ELF-1 (cell line): ENCODE measurements at places on chromosomes 2 and 18.
A peak's percentile ranks its signal among the peaks of the same experiment; 100 is the strongest.

GRCh38 chr2:144886862-144887261 is 366.9 kb upstream of the ZEB2 start:
- no peak for DNase-seq

DNA sequence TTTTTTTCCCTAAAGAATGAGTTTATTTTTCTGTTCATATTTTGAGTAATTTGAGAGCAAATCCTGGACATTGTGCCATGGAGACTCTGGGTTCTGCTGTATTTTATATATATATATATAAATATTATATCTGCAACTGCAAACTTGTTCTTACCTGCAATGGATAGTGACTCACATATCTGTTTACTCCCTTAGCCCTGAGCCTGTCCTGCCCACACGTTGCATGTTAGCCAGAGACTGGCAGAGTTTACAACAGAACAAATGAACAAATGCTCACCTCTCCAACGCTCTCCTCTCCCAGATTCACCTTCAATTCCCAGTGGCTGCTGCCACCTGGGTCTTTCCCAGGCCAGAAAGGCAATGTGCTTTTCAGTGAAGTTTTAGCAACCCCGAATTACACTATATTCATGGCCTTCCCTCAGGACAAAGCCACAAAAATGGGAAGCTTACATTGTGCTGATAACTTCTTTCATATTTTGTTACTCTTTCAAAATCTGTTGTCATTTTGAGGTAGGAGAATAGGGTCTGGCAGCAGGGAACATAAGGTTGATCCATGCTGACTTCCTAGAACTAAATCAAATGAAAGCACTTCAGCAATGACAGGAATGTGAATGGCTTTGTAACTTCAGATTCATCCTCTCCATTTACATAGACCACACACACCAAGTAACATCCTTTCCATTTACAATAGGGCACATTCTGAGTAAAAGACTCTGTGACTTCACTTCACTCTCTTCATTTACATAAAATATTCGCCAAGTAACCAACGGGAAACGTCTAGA is 105.4 kb upstream of the FAM110C start:
- DNase-seq = peak; percentile 28

DNA sequence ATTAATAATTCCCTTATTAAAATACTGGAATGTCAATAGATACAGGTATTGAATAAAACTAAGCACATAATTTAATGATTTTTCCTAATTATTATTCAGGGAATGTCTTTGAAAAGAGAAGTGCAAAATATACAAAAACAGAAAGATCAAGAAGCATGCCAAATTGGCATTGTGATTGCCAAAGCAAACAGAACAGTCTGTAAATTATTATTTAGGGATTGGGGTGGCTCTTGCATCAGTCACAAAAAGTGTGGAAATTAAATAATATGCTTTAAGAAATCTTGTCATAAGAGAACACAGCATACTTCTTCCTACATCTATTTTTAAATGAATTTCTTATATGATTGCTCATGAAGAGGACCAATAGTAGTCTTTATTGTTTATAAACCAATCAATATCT is 1211.9 kb downstream of the DPP10 start:
- DNase-seq = no peak

GRCh38 chr2:152336119-152336853 is 1.3 kb downstream of the FMNL2 start:
- peak; percentile 73 for DNase-seq

- DNase-seq = no peak
Measured at GRCh38 chr18:13433125-13433524, 214.6 kb downstream of the LDLRAD4 start.
